ENCODE measurements at places on chromosomes 16 and 17. TPM values are rescaled to one million over a fixed set of nuclear protein-coding genes. Genes with fewer than 3 reads are reported as not detected.

The NPIPA5 gene
- 0.52 TPM for total RNA-seq

The CLEC10A gene
- 3.1 TPM for total RNA-seq

The ZNF423 gene
- 5.9 TPM for total RNA-seq

The TPSG1 gene
- not detected for total RNA-seq

The SBK1 gene
- under 0.01 TPM for total RNA-seq

The RGS11 gene
- total RNA-seq: under 0.01 TPM

The LPO gene
- total RNA-seq: under 0.01 TPM

The C16orf96 gene
- total RNA-seq: not detected

The NIP7 gene
- 28.2 TPM for total RNA-seq

The MYH2 gene
- not detected for total RNA-seq

The GRB7 gene
- total RNA-seq: 0.09 TPM

The PSMB10 gene
- total RNA-seq: 98.4 TPM

The TBC1D3 gene
- total RNA-seq: not detected

The CIBAR2 gene
- total RNA-seq: not detected

Data from dermis lymphatic vessel endothelial cell (primary cell).